ENCODE measurements at places on chromosomes 11 and 22.

- DNase-seq, result no peak
These were observed 128.0 kb downstream of the MICAL2 start for GRCh38 chr11:12238420-12238819.

DNA sequence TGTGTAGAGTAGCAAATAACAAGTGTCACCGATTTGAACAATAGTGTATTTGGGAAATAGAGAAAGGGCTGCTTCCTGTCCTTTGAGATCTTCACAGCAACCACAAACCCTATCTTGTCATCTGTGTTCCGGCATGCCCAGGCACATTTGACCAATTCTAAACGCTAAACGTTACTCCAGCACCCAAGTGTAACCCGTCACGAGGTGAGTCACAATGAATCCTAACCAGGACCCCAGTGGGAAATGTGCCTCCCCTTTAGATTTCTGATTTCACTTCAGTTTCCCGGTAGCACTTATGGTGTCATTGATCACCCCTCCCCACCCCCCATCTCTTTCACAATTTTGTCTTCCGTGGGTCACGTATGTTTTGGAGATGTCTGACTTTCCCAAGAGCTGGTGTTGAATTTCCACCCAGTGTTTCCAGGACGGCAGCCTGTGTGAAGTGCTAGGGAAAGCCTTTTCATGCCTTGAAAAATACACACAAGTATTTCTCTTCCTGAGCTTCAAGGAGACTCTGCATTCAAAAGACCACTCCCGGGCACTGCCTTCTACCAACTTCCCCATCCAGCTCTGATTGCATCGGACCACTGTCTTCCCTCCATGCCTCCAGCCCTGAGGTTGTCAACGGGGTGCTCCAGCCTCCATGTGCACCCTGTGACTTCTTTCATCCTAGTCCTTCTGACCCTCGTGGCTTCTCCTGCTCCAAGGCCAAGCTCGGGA lies 10.5 kb upstream of the C11orf24 start:
- DNase-seq, result peak; percentile 52

DNA sequence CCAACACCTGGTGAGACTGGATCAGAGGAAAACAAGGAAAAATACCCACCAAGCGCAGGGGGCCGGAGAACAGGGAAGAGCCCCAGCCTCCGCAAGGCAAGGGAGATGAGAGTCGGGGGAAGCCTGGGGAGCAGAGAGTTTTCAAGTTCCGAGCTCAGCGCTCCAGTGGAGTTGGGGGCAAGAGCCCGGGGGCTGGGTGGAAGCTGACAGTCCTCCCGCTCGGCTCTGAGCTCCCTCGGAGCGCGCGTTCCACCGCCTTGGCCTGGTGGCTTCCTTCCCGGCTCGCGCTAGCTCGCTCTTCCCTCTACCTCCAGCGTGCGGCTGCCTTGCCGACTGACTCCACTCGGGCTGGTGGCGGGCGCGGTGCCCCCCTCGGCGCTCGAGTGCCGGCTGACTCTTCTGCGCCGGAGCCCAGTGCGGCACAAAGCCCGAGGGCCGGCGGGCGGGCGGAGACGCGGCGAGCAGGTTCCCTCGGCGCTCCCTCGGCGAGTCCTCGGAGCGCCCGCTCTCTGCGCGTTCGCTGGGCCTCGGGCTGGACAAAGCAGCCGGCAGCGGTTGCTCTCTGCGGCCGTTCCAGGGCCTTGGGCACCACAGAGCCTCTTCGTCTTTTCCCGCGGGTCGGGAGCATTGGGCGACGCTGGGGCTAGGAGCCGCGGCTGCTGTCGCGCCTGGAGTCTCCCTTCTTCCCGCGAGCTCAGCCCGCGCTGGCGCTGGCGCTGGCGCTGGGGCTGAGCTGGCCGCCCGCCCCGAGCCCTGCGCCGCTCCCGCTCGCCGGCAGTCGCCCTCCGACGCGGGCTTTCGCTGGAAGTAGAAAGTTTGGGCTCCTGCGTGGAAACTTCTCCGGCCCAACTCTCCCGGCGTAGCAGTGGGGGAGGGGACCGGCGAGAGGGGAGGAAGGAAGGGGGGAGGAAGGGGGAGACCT lies 1.0 kb downstream of the PAX6 start:
- DNase-seq, result no peak

DNA sequence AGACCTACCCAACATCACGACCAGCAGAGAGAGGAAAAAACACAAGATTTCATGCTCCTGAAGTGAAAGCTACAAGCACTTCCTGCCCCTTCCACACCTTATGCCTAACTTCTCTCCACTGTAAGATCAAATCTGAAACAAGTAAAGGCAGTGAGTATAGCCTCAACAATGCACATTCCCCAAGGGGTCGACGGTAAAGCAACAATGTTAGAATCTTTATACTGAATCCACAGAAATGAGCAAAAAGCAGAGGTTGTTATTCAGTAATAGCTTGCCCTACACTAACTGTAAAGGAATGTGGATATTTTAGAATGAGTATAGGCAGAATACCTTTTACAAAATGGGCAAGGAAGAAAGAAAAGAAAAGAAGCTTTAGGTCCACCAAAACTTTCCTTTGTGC lies 15.6 kb downstream of the ARFGAP3 start:
- DNase-seq, result no peak

DNA sequence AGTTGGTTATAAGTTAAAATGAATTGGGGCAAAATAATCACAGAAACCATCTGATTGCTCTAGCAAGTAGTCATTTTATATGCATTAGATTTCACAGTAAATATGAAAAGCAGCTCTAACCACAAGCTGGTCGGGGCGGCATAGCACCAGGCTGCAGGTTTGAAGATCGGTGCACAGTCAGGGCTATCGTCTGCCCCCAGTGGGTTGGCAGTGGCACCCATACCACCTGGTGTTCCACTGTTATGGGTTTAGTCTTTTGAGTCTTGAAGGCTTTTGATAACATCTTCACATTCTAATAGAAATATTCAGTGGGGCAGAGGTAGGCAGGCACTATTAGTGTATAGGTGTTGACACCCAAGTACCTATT lies 62.1 kb downstream of the GRK3 start:
- no peak for DNase-seq

- DNase-seq, result no peak
These were observed 123.9 kb downstream of the MPPED1 start for GRCh38 chr22:43535741-43536140.

- DNase-seq, result no peak
These were observed 10.1 kb downstream of the SHISA8 start for GRCh38 chr22:41904450-41905410.

DNA sequence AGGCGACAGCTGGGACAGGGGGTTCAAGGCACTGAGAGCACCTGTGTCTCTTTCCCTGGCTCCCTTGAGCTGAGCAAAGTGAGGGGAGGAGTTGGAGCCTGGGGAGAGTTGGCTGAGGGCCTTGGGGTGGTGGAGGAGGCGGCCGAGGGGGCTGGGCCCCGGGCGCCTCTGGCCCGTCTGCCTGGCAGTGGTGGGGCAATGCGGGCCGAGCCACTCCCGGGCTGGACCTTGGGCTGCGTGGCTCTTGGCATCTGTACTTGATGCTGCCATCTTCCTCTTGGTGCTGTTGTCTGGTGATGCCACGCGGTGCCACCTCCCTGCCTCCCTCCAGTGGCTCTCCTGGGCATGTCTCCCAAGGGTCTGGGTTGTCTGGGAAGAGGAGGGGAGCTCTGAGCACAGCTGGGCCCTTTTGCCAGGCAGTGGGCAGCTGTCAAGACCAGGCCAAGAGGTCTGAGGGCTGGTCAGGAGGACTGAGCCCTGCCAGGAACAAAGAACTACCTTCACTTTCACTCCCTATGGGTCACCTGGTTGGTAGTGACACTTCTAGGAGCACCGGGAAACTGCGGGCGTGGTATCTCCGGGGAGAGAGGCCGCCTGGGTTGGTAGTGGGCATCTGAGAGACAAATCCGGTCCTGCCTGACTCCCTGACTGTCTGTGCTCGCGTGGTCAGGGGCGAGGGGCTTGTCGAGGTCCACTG lies 1.3 kb downstream of the GRIK4 start:
- no peak for DNase-seq

Data from CD4-positive, alpha-beta T cell treated with Interleukin-17A for 1 hour (primary cell).